G401 (cell line): ENCODE measurements at places on chromosomes 12 and 14.

DNA sequence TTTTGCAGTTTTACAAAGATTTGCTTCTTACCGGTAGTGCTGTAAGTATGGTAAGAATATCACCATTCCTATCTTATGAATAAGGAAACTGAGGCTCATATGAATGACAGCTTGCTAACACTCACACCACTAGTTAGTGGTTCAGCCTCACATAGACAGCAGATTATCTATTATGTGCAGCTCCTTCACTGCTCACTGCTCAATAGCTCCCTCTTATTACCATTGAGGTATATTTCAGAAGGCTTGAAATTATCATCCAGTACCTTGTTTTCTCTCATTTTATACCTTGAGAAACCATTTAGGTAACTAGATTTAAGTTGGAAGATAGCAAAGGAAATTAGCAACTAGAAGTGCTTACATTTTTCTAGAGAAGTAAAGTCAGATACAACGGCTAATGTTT is 15.5 kb downstream of the RIC8B start:
- no peak for DNase-seq

DNA sequence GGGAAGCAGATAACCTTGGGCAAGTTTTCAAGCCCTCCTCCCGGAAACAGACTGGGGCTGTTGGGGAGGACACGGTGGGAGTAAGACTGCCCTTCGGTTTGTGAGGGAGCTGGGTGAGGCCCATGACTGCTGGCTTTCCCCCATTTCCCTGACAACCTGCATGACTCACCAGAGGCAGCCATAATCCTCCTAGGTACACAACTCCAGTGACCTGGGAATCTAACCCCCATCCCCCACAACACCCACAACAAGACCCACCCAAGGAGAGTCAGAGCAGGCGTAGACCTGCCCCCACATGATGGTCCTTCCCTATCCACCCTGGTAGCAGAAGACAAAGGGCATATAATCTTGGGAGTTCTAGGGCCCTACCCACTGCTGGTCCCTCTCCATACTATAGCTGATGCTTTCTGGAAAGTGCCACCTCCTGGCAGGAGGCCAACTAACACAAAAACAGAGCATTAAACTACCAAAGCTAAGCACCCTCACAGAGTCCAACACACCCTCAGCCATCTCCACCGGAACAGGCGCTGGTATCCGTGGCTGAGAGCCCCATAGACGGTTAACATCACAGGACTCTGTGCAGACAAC is 14.8 kb downstream of the DDX24 start:
- no peak for DNase-seq

GRCh38 chr14:50678163-50678562 is 10.1 kb upstream of the SAV1 start:
- DNase-seq = no peak

DNA sequence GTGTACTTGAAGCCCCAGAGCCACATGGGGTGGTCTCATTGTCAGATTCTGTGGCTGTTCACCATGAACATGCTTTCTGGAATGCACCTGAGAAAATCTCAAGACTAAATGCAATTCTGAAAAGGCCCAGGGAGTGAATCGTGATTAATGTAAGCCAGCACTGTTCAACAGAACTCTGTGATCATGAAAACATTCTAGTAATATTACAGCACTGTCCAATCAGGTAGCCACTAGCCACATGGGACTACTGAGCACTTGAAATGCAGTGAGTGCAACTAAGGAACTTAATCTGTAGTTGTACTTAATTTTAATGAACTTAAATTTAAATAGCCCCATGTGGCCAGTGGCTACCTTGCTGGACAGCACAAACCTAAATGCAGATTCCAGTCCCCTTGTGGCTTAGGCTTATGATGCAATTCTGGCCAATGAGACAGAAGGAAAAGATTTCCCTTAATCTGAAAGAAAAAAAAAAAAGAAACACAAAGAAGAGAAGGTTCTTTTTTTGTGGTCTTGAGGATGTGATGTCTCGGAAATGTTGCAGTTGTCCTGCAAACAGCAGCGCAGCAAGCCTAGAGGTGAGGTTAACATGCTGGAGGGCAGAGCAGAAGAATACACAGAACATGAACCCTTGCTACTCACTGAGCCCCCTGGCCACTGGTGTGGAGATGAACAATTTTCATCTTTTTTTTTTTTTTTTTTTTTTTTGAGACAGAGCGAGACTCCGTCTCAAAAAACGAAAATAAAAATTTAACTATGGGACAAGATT is 48.2 kb downstream of the SPPL3 start:
- DNase-seq = no peak

GRCh38 chr14:81450100-81450531 is 50.0 kb upstream of the STON2 start:
- no peak for DNase-seq

- no peak for DNase-seq
Observed at GRCh38 chr14:68132563-68133121, 313.1 kb downstream of the RAD51B start.

DNA sequence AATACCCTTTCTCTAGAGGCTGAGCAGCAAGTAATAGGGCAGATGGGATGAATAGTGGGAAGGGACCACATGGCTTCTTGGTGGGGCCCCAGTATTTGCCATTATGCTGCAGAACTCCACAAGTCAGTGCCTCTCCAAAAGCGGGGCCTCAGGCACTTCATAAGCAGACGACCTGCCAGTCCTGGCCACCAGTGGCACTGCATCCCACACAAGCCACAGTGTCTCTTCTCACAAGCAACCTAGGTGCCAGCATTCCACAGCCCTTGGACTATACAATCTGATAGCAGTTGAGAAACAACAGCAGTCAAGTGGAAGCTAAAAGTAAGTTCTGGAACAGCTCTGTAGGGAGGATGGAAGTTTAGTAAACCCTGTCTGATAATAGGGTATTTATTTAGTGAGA is 4.2 kb upstream of the SLC8A3 start:
- DNase-seq = no peak

GRCh38 chr12:10851243-10851858 is 2.1 kb upstream of the PRR4 start:
- no peak for DNase-seq
